Melanocyte of skin (primary cell): ENCODE measurements at places on chromosomes 11 and 22. TPM values are rescaled to one million over a fixed set of nuclear protein-coding genes. Genes with fewer than 3 reads are reported as not detected.

The MYO7A gene
- total RNA-seq = under 0.01 TPM in 2 replicates

The SLC35F2 gene
- 5.2 and 8.4 TPM in 2 replicates for total RNA-seq

The PISD gene
- 38.7 and 39.6 TPM in 2 replicates for total RNA-seq

The ADAMTS8 gene
- not detected in 2 replicates for total RNA-seq
